ENCODE measurements at places on chromosomes 3 and 15. TPM values are rescaled to one million over a fixed set of nuclear protein-coding genes. Genes with fewer than 3 reads are reported as not detected.

GRCh38 chr3:142318331-142318730 lies 92.9 kb upstream of the GK5 start:
- no peak for DNase-seq

The FSIP1 gene
- total RNA-seq = 1.0 TPM

DNA sequence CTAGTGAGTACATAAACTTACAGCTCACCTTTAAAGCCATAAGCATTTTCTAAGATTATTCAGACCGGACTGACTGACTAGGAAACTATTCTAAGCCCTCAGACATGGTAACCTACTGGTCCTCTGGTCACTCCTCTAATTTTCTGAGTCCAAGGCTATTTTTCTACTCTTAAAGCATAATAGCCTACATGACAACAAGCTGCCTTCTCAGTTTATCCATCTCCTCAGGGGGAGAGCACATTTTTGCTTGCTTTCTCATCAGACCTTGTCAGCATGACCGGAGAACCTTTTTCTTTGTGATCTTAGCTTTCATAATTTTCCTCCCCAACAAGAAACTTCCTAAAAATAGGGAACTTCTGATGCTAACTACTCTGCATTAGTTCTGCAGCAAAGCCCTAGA lies 38.4 kb downstream of the UBP1 start:
- DNase-seq = no peak

GRCh38 chr15:100308213-100308600 lies 33.6 kb downstream of the ADAMTS17 start:
- DNase-seq = no peak

GRCh38 chr15:51298620-51299019 lies 39.8 kb downstream of the CYP19A1 start:
- no peak for DNase-seq

- no peak for DNase-seq
Observed at GRCh38 chr3:42892169-42892568, 13.8 kb upstream of the ZNF662 start.

All from left ventricle myocardium superior (tissue), 1 donor.